T1000 (cell line): ENCODE measurements at places on chromosomes 16 and 17.

GRCh38 chr17:82598256-82599119 is 49.8 kb downstream of the WDR45B start:
- DNase-seq, result no peak

- DNase-seq, result no peak
Observed at GRCh38 chr17:75601057-75601987, 13.7 kb downstream of the MYO15B start.

GRCh38 chr17:79997011-79997660 is 38.5 kb downstream of the TBC1D16 start:
- DNase-seq, result no peak

DNA sequence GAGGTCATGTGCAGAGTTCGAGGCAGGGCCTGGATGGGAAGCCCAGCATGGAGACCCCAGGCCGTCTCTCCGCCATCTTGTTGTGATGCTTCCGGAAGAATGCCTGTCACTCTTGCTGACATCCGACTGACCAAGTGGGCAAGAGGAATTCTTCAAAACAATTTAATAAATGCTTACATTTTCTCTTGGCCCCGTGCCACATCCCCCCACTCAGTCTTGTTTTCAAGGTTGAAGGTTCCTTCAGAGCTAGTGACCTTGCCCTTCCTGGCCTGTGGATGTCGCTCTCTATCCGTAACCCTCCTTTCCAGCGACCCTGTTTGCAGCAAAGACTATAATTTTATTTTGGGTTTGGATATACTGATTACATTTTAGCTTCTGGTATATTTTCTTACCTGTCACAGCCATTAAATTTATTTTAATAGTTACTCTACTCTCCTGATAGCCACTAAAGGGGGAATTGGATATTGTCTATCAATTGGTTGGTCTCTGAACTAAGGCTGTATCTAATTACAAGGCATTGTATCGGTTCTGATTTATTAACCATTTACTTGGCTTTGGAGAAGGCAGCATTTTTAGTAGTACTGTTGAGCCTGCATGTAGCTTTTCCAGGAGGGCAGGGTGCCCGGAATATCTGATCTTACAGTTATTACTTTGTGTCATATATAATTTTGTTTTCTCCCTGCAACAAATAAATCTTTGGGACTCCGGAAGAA is 264.5 kb downstream of the WWOX start:
- no peak for DNase-seq

DNA sequence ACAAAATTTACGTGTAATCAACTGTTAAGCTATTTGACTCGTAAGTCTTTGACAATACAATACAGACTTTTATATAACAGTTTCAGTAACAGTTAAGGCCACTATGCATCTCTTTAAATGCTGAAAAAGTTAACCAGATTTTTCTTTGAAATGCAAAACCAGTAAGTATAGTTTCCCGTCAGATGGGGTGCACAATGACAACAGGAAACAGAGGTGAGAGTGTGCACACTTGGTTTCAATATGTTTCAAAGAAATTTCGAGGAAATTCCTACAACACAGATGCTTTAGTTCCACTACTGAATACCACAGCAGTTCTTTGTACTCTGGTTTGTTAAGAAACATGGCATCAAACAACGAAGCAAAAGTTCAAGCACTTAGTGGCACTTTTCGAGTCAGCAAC is 48.4 kb downstream of the RNF157 start:
- DNase-seq, result no peak

DNA sequence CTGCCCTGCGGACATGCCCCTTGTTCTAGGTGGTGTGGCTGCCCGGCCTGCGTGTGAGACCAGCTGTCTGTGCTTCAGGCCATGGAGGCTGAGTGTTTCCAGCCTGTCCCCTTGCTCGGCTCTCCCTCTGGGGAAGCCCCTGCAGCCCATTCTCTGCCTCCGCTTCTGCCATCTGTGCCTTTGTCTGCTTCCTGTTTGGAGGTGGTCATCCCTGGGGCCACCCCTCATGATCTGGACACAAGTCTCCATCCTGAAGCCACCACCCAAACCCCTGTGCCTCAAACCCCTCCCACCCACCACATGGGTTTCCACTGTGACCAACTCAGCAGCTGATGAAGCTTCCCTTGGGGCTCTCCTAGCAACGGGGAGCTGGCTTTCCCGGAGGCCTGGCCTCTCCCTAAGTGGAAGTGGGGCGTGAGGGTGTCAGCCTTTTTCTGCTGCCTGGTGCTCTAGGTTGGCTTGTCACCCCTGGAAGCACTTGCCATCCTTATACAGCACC is 184.9 kb downstream of the SEC14L1 start:
- DNase-seq, result no peak
